ENCODE measurements at places on chromosomes 7 and 10. TPM values are rescaled to one million over a fixed set of nuclear protein-coding genes. Genes with fewer than 3 reads are reported as not detected.

GRCh38 chr7:113548137-113548536, 370.7 kb downstream of the PPP1R3A start:
- no peak for DNase-seq
- H3K36me3 ChIP-seq, result no peaks in the 10 kb centered on the region
- no peak overlapping the region for H3K4me3 ChIP-seq
- H3K4me1 ChIP-seq, result no peaks in the 10 kb centered on the region

- no peak overlapping the region for H3K4me3 ChIP-seq
- no peak overlapping the region for H3K27ac ChIP-seq
- H3K4me1 ChIP-seq, result no peaks in the 10 kb centered on the region
- H3K36me3 ChIP-seq, result no peaks in the 10 kb centered on the region
These were observed 389.1 kb downstream of the XPNPEP1 start for GRCh38 chr10:109534193-109534592.

GRCh38 chr7:5282543-5283316, at the start of gene SLC29A4:
TSS of gene SLC29A4 (plus strand) at chr7:5282943. CDS start at chr7:5287817, 4,874 bp downstream.
- DNase-seq, result no peak
- H3K4me1 ChIP-seq, result peaks cover 16% of the 10 kb centered on the region
- no peaks in the 10 kb centered on the region for H3K36me3 ChIP-seq
- no peaks in the 10 kb centered on the region for H3K27me3 ChIP-seq

- no peaks in the 10 kb centered on the region for H3K27me3 ChIP-seq
- no peaks in the 10 kb centered on the region for H3K4me1 ChIP-seq
- no peak for DNase-seq
- no peaks in the 10 kb centered on the region for H3K36me3 ChIP-seq
These were observed 19.7 kb upstream of the EXOC4 start for GRCh38 chr7:133233142-133233541.

DNA sequence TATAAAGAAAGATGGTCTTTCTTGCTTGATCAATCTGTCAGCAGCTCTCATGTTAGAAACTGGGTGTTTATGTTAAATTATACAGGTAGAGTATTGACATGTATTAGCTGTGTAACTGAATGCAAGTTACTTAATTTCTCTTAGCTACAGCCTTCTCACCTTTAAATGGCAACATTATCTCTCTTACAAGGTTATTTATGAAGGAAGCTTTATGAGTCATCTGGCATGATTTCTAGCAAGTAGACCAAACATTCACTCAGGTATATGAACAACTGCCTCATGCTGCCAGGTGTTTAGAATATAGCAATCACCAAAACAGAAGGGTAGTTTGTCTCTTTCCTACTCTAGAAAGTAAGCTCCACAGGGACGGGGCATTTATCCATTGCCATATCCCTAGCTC, 8.5 kb downstream of the ARL4A start:
- peak overlapping the region; percentile 55 for H3K27ac ChIP-seq
- no peak overlapping the region for H3K4me3 ChIP-seq
- H3K36me3 ChIP-seq, result no peaks in the 10 kb centered on the region

Gene TMEM270
- not detected for total RNA-seq
